ENCODE measurements at places on chromosomes 1 and 21. TPM values are rescaled to one million over a fixed set of nuclear protein-coding genes. Genes with fewer than 3 reads are reported as not detected.

The LCE3E gene
- total RNA-seq: not detected

The MAGOH gene
- total RNA-seq: 49.7 TPM

- H3K36me3 ChIP-seq: no peaks in the 10 kb centered on the region
- DNase-seq: no peak
- no peaks in the 10 kb centered on the region for H3K27me3 ChIP-seq
- no peak overlapping the region for H3K27ac ChIP-seq
- no peak overlapping the region for H3K4me3 ChIP-seq
Measured at GRCh38 chr1:210771131-210771530, 362.8 kb downstream of the KCNH1 start.

GRCh38 chr1:31764312-31765040 is at the start of gene ADGRB2:
Gene ADGRB2 (minus strand): TSS chr1:31764340. CDS start chr1:31757221, 7,119 bp downstream.
- no peaks in the 10 kb centered on the region for H3K36me3 ChIP-seq
- no peak for DNase-seq
- peaks cover 7% of the 10 kb centered on the region for H3K4me1 ChIP-seq
- peaks cover 38% of the 10 kb centered on the region for H3K27me3 ChIP-seq

- H3K27me3 ChIP-seq: no peaks in the 10 kb centered on the region
- H3K27ac ChIP-seq: no peak overlapping the region
- no peak overlapping the region for H3K4me3 ChIP-seq
- no peaks in the 10 kb centered on the region for H3K36me3 ChIP-seq
- H3K4me1 ChIP-seq: no peaks in the 10 kb centered on the region
Measured at GRCh38 chr1:7621334-7622219, 149.5 kb upstream of the VAMP3 start.

DNA sequence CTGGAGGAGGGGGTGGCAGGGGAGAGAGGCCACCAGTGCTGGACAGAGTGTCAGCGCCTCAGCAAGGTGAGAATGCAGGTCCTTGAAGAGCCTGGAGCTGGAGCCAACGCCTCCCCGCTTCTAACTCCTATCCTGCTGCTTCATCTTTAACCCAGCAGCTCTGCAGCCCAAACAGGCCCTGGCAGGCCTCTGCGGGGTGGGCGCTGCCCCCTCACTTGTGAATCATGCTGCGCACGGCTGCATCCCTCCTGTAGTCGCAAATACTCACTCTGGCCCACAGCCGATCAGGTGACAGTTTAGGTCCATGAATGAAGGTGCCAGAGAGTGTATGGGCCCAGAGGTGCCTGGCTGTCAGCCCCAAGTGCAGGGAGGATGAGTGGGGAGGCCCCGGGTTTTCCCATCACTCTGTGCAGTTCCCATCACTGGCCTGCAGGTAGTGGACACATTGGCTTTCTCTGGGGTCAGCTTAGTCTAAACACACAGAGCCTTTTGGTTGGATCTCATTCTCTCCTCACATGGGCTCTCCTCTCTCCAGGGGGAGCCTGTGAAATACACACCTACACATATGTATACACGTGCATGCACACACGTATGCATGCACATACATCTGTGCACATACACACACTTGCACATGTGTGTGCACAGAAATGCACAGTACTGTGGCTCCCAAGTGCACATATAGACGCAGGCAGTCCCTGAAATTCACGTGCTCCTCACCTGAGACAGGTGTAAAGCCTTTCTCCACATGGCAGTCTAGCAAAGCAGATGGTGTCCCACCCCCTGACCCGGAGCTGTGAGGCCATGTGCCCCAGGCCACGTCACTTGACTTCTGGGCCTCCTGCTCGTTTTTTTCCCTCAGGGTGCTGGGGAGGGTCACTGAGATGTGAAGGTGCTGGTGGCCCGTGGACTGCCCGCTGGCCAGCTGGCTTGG is 52.0 kb downstream of the TRIM11 start:
- no peaks in the 10 kb centered on the region for H3K27me3 ChIP-seq
- no peaks in the 10 kb centered on the region for H3K4me1 ChIP-seq
- no peaks in the 10 kb centered on the region for H3K36me3 ChIP-seq
- no peak overlapping the region for H3K27ac ChIP-seq

The FMN2 gene
- total RNA-seq: 0.62 TPM
